Brain microvascular endothelial cell (primary cell): ENCODE measurements at places on chromosomes 2 and 18.

DNA sequence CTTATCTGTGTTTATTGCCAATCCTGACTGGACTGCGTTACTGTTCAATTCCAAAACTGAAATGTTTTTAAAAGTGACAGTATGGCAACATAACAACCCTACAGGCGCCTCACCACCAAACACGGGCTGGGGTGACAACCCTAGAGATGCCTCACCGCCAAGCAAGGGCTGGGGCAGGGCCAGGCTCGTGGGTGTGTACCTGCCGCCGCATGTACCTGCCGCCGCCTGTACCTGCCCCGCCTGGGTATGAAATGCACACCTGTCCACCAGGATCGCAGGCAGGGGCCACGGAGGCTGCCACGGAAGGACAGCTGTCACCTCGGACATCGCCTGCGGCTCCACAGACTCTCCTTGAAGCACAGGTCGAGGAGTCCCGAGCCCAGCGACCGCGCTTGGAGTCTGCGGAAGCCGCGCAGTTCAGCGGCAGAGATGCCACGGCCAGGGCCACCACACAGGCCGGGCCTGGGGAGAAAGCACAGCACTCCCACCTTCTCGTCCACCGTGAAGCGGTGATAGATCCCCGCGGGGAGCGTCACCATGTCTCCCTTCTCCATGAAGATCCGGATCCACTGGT, 18.9 kb downstream of the ADI1 start:
- DNase-seq, result no peak

- DNase-seq, result no peak
Observed at GRCh38 chr18:59062643-59063006, 77.1 kb upstream of the SEC11C start.

DNA sequence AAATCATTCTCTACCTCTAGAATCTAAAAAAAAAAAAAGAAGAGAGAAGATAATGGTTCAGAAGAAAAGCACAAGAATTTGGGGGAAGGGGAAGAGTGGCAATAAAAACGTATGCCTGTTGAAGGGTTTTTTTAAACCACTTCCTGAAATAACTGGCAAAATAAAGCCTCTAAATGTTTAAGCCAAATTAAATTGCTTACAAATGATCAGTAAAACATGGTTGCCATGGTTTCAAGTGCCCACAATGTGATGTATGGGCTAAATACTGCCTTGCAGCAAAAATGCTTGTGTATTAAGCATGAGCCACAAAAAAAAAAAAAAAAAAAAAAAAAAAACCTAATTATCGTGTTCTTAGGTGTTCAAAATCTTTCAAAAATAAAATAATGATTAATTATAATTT, 60.8 kb downstream of the RBM43 start:
- no peak for DNase-seq

GRCh38 chr18:9147440-9148202, 11.0 kb downstream of the ANKRD12 start:
- peak; percentile 68 for DNase-seq

DNA sequence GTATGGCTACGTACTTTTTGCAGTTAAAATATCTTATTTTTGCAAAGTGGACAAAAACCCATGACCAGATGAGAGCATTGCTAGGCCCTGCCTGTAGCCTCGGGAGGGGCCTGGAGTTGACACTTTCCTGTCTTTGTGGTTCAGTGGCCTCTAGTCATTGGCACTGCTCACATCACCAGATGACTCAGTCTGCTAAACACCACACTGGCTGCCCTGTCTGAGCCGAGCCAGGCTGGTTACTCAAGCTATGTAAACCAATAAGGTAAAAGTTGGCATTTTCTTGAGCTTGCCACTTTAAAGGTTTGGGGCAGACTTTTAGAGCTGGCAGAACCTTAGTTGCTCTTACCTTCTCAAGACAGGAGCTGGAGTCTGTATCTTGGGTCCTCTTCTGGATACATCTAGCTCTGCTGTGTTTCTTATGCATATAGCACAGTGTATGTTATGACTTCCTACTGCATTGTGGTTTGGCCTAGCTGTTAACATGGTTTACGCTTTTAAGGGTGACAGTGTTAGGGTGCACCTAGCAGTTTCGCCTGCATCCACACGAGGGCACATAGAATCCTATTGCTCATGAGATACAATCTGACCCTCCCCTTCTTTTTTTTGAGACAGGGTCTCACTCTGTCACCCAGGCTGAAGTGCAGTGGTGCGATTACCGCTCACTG, 76.4 kb downstream of the AP1S3 start:
- peak; percentile 83 for DNase-seq
